ENCODE measurements at places on chromosomes 1 and 21.

GRCh38 chr1:173297798-173298391 lies 90.8 kb upstream of the TNFSF4 start:
- DNase-seq: no peak

DNA sequence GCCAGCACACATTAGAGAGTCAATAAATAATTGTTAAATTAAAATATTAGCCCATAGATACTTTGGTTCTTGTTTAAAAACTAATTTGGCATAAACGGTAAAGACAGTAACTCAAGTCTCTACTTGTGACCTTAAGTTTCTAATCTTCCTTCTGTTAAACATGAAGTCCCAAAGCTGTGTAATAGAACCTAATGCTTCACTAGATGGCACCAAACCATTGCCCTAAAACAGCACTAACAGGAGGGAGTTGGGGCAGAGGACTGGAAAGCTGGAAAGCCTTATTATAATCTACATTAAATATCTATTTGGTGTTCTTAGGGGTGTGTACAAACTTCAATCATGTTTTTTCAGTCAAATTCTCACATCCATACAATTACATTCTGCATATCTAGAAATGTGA lies 176.7 kb downstream of the OLFM3 start:
- peak; percentile 49 for DNase-seq

DNA sequence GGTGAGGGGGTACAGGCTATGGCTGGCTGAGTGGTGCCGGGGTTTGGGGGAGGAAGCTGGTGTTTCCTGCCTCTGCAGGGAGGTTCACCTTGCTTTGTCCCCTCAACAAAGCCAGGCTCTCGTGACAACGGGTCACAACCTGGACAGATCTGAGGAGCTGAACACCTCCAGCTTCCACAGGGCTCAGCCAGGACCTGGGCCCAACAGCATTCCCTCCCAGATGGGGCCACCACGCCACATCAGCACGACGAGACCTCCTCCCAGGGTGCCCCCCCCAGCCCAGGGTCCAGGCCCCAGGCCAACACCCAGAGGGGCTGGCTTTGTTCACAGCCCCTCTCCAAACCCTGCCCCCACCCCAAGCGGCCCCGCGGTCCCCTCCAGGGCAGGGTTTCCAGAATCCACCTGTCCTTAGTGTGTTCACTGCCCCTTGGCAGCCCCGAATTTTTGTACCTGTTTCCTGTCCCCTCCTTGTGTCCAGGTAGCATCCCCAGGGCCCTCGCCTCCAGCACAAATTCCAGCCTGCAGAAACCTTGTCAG lies 34.7 kb downstream of the UBE2G2 start:
- no peak for DNase-seq

- no peak for DNase-seq
Observed at GRCh38 chr1:25100151-25100833, 132.0 kb downstream of the SYF2 start.

GRCh38 chr1:4462831-4463484 lies 191.5 kb upstream of the AJAP1 start:
- DNase-seq: no peak

GRCh38 chr1:189859385-189859977 lies 618.2 kb downstream of the BRINP3 start:
- peak; percentile 36 for DNase-seq

DNA sequence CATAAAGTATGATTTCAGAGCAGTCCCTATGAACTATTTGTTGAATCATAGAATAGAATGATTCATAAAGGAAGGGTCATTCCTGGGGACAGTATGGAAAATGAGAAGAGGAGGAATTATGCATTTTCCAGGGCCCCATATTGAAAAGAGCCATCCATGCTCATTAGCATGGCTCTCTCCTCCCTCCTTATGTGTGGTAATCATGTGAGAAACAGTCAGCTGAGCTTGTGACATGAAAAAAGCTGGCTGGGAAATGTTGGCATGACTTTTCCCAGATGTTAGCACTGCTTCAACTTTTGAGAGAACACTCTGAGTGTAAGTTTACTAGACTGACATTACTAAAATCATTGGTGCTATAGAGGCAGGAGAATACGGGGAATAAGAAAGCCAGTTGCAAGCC lies 16.1 kb downstream of the TRIM67 start:
- no peak for DNase-seq

DNA sequence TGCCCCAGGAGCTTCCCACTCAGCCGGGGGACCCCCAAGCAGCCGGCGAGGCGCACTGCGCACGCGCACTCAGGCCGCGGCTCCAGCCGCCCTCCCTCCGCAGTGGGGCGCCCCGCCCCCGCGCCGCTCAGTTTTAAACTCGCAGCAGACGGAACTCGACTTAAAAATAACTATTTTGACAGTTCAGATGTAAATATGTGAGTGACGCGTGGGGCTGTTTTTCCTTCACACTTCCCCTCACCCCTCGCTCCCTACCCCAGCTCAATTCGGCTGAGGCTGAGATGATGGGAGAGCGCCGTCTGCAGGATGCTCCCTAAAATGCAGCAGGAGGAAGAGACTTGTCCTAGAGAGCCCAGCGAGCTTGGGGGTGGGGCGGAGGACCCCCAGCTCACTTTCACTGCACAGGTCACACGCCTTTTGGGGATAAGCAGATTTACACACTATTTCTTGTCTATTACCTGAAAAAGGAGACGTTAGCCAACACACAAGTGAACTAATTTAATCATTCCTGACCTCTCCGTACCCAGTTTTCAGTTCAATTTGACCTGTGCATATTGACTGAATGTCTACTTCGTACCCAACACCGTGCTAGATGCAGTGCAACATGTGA lies 8.9 kb upstream of the LEMD1 start:
- DNase-seq: no peak

GRCh38 chr1:94620345-94621031 lies 78.9 kb upstream of the F3 start:
- DNase-seq: no peak

- no peak for DNase-seq
Observed at GRCh38 chr1:230819976-230820375, 48.3 kb downstream of the C1orf198 start.

- DNase-seq: no peak
Observed at GRCh38 chr1:93612510-93612909, 69.1 kb downstream of the BCAR3 start.

DNA sequence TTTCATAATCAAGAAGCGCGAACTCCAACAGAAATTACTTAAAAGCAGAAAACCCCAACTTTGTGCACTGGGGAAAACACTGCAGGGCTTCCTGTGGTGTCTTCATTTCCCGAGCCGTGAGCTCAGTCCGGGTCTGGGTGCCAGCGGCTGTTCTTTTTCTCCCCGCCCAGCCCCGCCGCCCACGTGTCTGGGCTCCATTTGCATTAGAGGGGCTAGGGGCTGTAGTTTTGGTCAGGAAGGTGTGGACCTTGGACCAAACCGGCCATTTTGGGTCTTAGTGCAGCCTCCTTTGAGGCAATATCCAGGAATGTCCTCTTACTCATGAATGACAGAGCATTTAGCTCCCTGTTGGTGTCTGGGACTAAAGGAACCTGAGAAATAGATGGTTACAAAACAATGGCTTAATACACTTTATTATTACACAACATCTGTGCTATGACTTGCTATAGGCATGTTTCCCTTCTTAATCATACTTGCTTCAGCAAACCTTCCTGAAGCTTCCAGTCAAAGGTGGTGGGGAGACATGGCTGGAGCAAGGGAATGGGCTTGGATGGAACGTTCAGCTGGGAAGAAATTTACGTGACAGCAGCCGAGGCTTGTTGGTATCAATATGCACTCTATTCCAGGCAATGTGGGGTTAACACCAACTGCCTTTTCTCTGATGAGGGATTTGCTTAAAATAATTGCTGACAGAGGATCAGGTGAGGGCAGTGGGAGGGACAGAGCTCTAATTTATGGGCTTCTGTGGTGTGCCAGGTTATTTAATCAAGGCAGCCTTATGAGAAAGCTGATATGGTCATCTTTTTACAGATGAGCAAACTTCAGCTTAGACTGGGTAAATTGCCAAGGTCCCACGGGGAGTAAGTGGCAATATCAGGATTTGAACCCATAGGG lies 1.1 kb downstream of the AGTRAP start:
- DNase-seq: peak; percentile 6

DNA sequence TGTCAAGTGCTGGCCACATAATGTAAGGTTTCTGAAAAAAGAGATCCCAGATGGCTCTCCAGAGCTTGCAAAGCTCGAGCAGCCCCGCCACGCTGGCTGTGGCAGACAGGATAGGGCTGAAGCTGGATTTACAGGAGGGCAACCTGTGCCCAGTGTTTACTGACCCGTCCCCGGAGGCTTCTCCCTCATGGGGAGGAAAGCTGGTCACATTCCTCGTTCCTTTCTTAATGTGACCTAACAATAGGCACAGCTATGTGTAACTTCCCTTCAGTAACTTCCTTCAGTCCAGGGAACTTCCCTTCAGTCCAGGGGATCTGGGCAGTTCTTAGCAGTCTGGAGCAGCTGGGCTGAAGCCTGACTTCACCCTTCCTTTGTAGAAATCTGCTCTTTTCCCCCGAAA lies 7.7 kb downstream of the SLFNL1 start:
- no peak for DNase-seq

DNA sequence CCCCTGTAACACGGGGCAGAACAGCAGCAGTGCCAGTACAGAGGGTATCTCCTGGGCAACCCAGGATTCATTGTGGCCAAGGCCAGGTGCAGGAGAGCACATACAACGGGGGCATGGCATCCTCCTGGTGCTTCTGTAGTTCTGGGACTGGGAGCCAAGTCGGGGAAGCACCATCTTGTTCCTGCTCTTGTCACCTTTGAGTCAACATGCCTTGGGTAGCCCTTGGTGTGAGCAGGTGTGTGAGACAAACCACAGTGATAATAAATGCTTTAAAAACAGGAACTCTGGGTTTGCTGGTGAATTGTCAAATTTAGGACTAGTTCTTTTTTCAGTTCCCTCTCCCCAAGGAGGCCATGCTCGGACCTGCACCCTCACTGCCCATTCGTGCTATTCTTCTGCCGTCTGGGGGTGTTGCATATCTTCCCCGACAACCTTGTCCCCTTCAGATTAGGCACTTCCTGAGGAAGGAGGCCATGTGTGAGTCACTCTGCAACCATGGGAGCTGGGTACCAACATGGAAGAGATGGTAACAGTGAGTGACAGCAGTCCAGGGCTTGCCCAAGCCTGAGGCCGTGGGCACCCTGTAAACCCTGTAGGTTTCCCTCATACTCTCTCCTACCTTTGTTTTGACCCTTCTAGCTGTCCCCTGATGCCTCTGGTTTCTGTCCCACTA lies 150.2 kb downstream of the GRIK3 start:
- no peak for DNase-seq

GRCh38 chr1:70146488-70146887 lies 58.9 kb downstream of the LRRC40 start:
- peak; percentile 35 for DNase-seq

DNA sequence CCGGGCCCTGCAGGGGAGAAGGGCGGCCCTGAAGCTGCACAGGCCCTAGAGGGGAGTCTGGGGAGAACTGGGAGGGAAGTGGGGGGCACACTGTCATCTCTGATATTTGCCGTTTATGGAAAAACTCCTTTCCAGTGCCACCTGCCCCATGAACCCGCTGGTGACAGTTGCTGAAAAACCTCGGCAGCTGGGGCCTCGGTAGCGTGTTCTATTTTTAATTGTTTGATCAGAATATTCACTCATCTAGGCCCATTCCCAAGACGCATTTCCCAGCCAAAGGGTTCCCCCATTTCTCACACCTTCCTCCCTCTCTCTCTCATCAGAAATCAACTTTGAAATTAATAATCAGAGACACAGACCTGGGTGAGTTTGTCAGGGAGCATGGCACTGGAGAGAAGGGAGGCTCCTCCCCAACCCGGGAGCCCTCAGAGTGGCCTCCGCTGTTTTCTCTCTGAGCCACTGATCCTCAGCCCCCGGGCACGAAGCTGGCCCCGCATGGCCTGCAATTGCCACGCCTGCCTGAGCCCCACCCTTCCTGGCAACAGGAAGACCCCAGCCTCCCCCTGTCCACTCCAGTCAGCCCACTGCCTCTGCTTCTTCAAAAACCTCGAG lies 111.1 kb downstream of the CASZ1 start:
- no peak for DNase-seq

- DNase-seq: no peak
Observed at GRCh38 chr1:244044423-244044822, 6.7 kb upstream of the ZBTB18 start.

GRCh38 chr1:28601696-28602095 lies 9.6 kb downstream of the RAB42 start:
- no peak for DNase-seq

DNA sequence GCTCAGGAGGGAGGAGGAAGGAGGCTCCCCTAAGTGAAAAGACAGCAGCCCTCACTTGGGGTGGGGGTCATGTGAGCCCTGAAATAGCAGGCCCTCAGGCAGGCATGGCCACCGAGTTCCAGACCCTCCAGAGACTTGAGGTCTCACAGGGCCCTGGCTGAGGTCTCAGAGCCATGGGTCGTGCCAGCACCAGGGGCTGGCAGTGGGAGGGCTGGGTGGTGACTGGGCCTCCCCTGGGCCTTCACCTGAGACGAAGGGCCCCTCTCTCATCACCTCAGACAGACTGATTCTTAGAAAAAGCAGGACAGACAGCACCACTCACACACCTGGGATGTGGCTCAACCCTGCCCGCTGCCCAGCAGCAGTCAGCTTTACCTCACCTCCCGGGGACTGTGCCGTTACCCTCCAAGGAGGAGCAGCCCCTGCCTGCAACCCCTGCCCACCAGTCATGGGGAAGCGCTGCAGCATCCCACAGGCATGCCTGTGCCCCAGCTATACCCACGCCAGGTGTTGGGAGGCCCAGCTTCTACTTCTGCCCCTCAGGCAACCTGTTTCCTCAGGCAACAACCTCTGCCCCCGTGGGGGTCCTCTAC lies 42.6 kb upstream of the LRP8 start:
- no peak for DNase-seq

DNA sequence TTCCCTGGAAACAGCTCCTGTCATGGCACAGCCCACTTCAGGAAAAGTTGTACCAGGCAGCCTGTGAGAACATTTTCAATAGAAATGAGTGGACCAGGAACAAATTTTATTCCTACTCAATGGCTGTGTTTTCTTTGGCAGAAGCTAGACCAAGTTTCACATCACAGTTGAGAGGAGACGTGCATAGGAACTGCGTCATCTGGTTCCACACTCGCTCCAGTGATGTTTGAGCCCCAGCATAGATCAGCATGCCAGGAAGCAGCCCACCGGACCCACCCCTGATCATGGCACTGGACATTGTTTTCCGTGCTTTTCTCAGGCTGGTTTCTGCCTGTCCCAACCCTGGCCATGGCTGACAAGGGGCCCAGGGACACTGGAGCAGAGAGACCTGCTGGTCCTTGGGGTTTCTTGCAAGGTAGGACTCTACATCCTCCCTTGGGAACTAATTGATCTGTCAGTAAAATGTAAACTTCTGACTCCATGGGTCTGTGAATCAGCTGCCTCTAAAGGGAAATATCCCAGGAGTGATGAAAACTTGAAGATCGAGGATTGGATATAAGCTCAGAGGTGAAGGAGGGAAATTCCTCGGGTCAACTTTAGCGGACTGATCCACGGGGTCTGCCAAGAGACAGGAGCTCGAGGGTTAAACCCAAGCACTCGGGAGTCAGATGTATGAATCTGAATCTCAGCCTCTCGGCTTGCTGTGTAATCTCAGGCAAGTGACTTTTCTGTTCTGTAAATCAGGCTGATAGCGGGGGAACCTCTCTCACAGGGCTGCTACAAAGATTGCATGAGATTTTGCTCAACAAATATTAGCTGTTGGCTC lies 35.7 kb downstream of the NEK2 start:
- DNase-seq: no peak
